ENCODE measurements at places on chromosomes 5 and 9.

DNA sequence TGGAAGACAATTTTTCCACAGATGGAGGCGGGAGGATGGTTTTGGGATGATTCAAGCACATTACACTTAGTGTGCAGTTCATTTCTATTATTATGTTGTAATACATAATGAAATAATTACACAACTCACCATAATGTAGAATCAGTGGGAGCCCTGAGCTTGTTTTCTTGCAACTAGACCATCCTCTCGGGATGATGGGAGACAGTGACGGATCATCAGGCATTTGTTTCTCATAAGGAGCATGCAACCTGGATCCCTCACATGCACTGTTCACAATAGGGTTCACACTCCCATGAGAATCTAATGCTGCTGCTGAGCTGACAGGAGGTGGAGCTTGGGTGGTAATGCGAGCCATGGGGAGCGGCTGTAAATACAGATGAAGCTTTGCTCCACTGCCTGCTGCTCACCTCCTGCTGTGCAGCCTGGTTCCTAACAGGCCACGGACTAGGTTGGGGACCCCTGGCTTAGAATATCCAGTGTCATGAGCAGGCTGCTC, 1.6 kb downstream of the STKLD1 start:
- no peak for DNase-seq

DNA sequence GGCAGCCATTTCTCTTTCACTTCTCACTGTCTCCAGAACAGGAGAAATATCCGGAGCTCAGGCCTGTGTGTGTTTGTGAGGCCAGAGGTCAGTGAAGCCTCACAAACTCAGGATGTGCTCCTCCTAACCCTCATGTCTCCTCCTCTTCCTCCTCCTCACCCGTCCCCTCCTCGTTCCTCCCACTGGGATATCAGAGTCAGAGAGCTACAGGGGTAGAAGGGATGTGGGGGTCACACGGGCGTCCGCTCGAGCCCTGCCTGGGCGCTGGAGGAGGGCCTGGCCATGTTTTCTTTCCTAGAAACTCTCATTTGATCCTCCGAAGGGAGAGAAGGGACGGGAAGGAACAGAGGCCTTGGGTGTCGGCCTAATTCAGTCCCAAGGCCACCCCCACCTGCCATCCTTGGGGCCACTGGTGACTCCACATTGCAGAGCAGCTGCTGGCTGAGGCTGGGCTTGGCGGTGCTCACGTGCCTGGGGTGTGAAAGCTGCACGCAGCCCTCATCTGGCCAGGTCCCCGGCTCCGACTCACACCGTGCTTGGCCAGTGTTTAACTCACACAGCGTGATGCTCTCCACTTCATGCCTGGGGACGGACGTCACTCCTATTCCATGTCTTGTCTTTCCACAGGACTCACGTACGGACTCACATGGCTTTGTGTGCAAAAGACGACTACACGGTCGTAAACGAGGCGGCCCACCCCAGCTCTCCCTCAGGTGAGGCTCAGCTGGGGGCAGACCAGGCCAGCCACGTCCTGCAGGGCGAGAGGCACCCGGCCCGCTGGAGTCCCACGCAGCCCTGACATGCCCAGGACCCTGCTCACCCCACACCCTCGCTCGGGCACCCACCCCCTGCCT, 22.6 kb upstream of the SLC6A19 start:
- no peak for DNase-seq

GRCh38 chr5:134188092-134188491, 11.3 kb upstream of the SKP1 start:
- DNase-seq = no peak

- DNase-seq = no peak
Measured at GRCh38 chr9:70936536-70936935, 184.9 kb downstream of the TRPM3 start.

DNA sequence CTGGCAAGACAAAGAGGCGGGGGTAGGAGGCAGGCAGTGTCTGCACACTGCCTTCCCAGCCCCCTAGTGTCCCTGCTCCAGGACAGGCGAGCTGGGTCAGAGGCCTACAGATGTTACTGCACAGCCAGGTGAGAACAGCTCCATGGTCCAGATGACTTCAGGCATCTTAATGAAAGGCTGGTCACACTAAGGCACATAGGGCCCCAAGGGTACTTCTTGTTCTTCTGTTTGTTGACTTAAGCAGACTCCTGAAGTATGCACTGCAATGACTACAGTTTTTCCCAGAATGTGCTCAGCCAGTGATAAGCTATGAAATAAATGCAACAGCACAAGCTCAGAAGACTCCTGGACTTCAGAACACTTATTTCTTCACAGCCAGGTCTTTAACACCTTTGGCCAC, 27.4 kb downstream of the ATPSCKMT start:
- DNase-seq = no peak

GRCh38 chr5:66223637-66224036, 79.5 kb downstream of the SREK1 start:
- no peak for DNase-seq

DNA sequence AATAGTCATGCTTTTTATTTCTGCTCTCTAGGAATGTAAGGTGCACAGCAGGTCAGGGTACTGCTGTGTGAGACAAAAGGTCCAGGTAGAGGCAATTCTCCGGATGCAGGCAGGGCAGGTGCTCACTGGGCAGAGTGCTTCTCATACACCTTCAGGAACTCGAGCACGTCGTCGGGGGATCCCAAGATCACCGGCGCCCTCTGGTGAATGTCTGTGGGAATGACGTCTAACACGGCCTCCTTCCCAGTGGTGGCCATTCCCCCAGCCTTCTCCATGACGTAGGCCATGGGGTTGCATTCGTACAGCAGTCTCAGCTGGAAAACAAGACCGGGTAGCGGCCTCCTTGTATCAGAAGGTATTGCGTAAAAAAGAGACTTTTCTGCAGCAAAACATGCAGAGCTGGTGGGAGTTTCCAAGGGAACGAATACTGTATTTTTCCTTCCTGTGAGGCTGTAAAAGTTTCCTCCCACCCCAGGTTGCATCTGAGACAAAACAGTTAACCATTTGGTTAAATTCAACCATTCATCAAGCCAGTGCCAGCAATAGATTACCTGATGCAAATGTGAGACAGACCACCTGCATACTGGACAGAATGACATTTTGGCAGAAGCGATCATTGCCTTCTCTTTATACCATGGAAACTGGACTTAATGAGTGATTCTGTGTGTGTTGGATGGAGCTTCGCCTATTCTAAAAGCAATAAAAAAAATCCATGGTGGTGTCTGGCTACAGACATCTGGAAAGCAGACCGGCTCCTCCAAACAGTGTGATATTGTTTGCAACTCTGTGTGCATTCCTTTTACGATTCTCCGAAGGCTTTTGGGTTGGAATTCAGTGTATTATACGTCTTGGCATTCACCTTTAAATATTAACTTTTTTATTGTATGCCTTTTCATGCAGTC, 9.9 kb upstream of the FBP2 start:
- peak; percentile 41 for DNase-seq

DNA sequence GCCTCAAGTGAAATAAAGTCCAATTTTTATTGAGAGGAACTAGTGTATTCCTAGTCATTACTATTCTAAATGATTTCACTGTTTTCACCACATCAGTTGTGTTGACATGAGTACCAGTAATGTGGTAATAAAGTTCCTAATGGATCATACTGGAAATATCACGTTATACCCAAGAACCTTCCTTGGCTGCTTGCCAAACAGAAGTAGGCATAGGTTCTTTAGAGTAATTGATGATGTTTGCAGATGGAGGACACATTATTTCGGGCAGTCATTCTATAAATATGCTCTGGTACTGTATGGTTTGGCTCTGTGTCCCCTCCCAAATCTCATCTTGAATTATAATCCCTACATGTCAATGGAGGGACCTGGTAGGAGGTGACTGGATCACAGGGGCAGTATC, 15.1 kb downstream of the SNCAIP start:
- DNase-seq = no peak

GRCh38 chr9:135580664-135581380, 19.3 kb downstream of the PAEP start:
- no peak for DNase-seq

GRCh38 chr9:132937463-132937901, 6.9 kb downstream of the TSC1 start:
- no peak for DNase-seq

DNA sequence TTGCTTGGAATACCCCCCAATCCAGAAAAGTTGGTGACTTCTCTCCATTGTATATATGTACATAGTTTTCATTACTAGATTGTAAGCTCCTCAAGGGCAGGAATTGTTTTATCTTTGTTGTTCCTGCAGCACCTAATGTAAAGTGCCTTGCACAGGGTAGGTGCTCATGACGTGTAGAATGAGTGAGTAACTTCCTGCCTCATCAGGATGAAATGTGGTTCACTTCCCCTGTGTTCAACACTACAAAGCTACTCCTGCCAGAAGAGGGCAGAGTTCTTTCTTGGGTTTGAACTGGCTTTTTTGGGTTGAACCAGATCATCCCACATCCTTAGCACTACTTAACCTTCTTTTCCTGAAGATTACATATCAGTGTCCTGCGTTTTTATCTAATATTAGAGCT, 23.9 kb downstream of the GTF3C4 start:
- DNase-seq = no peak

DNA sequence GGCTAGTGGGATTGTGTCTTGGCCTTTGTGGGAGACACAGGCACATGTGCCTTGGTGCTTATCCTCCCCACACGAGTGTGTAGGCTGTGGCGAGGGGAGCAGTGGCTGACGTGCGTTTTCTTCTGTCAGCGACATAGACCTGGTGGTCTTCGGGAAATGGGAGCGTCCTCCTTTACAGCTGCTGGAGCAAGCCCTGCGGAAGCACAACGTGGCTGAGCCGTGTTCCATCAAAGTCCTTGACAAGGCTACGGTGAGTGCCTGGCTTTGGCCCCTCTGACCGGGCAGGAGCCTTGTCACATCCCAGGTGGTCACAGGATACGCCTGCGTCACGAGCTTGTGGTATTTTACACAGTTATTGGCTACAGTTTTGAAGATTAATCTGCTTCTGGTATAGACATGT, 26.4 kb downstream of the TENT4A start:
- DNase-seq = no peak

DNA sequence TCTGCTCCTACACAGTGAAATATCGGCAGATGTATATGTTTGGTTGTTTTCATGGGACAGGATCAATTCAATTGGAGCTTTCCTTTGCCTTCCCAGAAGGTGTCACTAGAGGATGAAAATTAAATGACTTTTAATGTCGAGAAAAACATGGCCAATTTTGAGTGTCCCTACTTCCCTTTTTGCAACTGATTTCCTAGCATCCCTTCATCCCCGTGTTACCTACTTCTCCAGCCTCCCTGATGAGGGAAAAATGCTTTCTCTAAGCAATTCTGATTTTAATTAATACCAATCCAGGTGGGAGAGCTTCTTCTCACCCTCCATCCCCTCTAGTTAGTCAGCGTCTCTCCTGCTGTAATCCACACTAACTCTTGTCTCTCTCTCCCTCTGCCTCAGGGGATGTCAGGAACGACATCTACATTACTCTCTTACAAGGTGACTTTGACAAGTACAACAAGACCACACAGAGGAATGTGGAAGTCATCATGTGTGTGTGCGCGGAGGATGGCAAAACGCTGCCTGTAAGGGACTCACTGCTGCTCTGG, 64.9 kb downstream of the DOCK2 start:
- DNase-seq = no peak

GRCh38 chr5:174741352-174741751, 17.0 kb downstream of the MSX2 start:
- DNase-seq = no peak

DNA sequence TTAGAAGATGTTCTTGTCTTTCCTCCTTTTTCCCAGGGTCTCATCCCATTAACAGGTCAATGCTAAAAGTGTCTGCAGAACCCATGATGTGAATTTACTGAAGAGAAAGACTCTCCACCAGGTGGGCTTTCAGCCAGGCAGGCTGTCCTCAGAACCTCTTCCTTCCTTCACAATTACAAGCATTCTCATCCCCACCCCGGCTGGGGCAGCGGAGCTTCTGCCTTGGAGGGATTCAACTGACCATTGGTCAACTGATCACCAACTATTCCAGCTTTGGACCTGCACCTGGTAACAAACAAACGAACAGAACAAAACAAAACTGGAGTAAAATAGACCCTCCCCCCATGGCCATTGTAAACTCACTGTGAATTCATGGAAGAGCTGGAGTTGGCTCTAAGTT, 12.6 kb downstream of the IL9 start:
- DNase-seq = no peak

- no peak for DNase-seq
Measured at GRCh38 chr9:37342895-37343294, 79.6 kb upstream of the GRHPR start.

DNA sequence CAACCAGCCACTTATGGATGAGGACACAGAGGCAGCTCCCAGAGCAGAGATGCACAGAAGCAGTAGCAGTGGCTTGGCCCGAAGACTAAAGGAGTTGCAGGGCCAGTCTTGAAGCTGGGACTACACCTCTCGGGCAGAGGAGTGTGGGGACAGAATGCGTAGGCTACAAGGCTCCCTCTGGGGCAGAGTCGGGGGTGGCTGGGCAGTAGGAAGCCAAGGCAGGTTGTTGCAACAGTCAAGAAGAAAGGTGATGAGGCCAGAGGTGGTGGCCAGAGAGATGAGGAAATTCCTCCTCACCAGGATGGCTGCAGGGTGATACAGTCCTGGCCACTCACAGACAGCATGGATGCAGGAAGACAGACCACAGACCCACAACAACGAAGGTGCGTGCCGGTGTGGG, 4.9 kb upstream of the N4BP3 start:
- no peak for DNase-seq

Measured in stimulated activated CD8-positive, alpha-beta memory T cell treated with anti-CD3 and anti-CD28 coated beads, Interleukin-4, amount 100 ng/mL, for 24 hours (primary cell).